ENCODE measurements at places on chromosomes 16 and 17. TPM values are rescaled to one million over a fixed set of nuclear protein-coding genes. Genes with fewer than 3 reads are reported as not detected.

ABCC11 gene
- 0.29 TPM for total RNA-seq

COL1A1 gene
- total RNA-seq = 118 TPM

C16orf96 gene
- total RNA-seq = not detected

CLEC19A gene
- not detected for total RNA-seq

- DNase-seq = no peak
Observed at GRCh38 chr17:65226227-65226626, 89.1 kb downstream of the RGS9 start.

GRCh38 chr17:71284032-71284755 lies 836.6 kb upstream of the SOX9 start:
- no peak for DNase-seq

DNA sequence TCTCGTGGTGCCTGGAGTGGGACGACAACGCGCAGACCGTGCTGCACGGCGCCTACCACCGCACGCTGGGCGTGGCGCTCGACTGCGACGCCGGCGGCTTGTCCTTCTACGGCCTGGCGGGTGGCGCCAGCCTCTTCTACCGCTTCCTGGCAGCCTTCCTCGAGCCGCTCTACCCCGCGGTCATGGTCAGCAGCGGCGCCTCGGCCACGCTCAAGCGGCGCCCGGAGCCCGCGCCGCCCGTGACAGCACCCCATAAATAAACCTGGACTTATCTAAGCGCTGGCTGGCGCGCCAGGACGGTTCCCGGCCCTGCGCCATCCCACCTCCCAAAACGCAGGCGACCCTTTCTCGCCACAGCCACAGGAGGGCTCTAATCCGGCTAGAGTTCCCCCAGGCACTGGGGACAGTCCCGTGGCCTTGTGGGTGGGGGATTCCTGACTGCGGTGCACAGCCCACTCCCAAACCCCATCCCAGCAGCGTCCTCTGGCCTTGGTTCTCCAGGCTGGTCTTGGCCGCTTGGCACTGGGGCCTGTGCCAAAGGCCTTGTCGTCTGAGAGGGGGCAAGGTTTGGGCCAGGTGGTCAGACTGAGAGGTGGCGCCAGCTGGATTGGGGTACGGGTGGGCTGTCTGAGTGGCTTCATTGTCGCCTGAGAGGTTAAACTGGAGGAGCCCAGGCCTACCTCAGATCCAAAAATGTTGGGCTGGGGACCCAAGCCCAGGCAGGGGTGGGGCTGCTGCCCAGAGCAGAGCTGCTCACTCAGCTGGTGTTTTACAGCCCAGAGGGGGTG lies 10.1 kb upstream of the SLC16A5 start:
- no peak for DNase-seq

- no peak for DNase-seq
Observed at GRCh38 chr17:41457676-41458075, 9.5 kb downstream of the KRT32 start.

GRCh38 chr16:12538667-12539091 lies 265.0 kb downstream of the CPPED1 start:
- DNase-seq = no peak

DNA sequence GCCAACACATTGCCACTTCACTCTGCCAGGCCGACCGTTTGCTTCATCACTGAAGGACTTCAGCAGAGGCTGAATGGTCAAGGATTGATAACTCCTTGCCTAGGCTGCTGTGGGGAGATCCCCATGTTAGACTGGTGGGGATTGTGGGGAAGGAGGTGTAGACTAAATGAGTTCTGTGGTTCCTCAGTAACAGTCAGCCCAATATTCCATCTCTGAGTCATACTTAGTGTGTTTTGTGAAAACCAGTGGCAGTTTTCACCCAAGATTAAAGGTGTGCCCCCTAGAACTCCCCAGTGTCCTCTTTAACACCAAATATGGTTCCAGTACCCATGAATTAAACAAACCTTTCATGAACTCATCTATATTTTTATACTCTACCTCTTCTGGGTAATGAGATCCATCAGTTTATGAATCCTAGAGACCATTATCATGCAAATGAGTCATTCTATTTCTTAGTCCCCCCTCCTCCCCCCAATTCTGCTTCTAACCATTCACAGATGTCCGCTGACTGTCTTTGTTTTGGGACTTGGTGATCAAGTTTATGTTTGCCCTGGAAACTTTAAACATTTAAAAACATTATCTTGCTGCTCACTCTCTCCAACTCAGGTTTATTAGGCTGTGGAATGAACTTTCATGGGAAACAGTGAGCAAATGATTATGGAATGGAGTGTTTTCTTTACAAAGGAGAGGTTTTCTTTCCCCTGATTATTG lies 66.8 kb upstream of the GAS7 start:
- DNase-seq = no peak

- no peak for DNase-seq
Observed at GRCh38 chr17:76179496-76180467, 38.7 kb upstream of the FOXJ1 start.

DNA sequence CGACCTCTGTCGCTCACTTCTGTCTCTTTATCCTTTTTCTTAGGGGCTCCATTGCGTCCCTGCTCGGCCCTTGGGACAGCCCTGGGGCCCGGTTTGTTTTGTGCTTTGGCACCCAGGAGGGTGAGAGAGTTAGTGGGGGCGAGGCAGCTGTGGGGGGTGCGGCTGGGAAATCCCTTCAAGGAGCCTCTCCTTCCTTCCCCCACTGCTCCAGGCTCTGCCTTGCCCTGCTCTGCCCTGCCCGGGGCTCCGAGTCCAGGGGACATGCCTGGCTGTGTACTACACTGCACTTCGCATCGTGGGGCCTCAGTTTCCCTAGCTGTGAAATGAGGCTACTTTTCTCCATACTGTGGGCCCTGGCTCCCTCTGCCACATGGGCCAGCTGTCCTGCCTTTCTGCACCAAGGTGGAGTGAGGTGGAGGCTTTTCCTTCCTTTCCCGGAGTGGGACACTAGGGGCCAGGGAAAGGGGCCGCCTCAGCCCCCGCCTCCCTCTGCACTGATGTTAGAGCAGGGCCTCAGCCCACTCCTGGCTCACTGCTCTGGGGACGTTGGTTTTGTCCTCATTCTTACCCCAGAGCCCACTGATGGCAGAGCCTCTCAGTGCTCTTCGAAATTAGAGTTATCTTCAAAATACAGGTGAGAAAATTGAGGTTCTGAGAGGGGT lies 980 bp downstream of the LLGL1 start:
- DNase-seq = no peak

DNA sequence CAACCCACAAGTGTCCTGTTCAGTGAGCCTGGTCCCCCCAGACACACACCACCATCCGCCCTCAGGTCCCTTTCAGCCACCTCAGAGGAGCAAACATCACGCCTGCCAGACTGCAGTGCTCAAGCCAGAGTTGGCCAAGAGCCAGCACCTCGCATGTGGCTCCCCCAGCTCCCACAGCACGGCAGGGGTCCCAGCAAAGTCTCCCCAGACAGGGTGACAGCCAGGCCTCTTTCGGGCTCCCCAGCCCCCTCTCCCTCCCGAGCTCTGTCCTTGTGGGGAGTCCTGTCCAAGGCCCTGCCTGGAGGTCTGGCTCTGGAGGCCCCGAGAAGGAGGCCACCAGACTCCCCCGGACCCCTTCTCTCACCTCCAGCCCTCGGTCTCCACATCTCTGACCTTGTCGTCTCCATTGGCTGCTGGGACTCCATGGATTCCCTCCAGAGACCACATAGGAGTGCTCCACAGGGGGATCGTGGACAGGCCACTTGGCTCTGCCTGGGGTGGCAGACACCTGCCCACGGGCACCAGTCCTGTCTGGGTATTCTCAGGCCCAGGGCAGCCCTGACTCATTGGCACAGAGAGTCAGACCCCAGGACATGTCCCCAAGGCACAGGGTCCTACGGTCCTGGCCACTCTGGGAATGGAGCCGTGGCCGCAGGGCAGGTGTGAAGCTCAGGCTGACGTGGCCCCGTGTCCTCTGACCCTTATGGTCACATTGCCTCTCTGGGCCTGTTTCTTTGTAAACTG lies 1.8 kb upstream of the MYADML2 start:
- no peak for DNase-seq

DNA sequence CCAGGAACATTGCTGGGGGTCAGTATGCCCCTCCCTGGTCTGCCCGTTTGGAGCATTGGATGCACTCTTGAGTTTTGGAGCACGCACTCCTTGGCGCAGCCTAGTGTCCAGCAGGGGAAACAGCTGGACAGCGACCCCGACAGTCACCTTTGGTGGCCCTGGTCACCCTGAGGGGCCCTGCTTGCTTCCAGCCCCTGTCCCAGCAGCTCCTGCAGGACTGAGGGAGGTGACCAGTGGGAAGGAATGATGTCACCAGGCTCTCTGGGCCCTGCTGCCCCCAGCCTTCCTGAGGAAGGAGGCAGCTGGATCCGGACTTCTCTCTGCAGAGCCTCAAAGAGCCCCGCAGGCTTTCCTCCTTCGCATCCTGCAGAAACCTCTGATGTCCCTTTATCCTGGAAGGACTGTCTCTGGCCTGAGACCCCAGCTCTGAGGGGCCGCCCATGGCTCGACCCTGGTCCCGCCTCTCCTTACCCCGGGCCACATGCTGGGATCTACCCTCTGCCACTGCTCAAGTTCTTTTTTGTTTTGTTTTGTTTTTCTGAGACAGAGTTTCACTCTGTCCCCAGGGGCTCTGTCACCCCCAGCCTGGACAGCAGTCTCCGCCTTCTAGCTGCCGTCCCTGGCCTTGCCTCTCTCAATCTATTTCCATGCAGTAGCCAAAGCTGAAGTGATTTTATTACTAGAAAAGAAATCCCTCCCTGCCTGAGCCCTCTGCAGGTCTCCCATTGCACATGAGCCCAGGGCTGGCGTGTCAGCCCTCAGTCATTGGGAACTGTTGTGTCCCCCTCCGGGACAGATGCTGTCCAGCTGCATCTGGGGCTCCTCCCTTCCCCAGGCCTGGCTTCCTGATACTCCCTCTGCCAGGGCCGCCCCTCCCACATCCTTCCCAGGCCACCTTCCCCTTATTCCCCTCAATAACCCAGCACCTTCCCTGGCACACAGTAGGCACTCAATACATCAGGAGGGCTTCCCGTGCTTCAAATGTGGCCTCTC lies 11.6 kb downstream of the ZSCAN10 start:
- DNase-seq = no peak

DNA sequence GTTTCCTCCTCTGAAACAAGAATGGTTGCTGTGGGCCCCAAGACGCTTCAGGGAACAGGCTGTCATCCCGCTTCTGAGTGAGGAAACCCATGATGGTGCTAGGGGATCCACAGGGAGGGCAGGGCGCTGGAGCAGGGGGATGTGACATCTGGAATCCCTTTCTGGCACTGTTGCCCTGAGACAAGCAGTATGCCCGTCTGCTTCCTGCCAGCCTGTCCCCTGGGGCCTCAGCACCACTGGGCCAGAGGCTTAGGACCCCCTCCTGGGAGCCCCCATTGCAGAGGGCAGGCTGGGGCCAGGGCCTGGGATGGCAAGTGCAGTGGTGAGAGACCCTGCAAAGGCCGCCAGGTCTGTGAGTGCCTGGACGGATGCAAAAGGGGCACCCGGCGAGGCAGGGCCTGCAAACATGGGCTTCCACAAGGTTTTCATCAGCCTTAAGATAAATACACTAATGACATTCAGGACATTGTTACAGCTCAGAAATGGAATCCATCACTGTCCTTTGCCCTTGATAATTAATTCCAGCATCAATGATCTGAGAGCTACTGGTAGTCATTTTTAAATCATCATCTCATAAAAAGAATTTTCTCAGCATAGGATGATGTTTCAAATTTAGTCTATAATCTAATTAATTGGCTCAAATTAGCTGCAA lies 51.6 kb downstream of the PRMT7 start:
- DNase-seq = no peak

DNA sequence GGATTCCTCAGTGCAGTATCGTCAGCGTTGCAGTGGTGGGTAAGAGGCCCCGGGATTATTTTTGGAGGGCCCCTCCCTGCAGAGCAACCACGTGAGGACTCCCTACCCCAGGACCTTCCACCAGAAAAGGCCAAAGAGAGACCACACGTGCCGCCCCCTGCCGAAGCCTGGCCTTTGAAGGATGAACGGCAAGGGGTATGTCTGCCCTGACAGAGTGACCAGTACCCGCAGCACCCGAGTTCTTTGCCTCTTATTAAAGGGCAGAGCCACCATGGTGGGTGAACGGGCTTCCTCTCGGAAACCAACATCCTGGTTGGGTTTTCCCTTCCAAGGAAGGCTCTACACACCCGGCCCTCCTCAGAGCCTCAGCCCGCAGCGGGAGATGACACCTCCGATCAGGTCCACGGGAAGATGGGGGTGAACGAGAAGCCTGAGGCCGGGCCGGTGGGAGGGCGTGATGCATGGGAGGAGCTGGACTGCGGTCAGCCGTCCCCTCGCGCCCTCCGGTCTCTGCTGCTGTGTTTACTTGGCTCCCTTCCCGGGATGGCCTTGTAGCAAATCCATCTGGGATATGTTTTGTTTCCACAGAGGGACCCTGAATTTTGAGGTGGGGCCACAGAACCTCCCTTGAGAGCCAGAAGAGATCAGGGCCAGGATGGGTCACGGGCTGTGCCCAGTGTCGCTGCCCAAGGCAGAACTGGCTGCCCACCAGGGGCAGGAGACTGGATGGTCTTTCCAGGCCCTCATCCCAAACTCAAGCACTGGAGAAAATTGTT lies 49.1 kb downstream of the TBC1D16 start:
- DNase-seq = no peak

DNA sequence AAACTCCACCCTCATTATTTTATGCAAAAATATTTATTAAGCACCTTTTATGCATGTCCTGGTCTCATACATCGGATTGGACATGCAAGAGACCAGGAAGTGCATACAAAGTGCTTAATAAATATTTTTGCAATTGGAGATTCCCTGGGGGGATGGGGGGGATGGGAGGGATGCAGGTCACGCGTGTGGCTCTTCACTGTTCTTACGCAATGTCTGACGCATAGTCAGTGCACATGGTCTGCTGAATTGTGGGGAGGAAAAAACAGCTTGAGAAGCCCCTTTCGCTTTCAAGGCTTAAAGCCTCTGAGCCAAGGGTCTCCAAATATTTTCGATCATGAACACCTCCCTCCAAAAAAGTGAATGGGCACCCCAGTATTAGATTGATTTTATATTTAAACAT lies 96.7 kb upstream of the XYLT1 start:
- DNase-seq = no peak

GRCh38 chr17:78986649-78987328 lies 7.1 kb upstream of the LGALS3BP start:
- no peak for DNase-seq

DNA sequence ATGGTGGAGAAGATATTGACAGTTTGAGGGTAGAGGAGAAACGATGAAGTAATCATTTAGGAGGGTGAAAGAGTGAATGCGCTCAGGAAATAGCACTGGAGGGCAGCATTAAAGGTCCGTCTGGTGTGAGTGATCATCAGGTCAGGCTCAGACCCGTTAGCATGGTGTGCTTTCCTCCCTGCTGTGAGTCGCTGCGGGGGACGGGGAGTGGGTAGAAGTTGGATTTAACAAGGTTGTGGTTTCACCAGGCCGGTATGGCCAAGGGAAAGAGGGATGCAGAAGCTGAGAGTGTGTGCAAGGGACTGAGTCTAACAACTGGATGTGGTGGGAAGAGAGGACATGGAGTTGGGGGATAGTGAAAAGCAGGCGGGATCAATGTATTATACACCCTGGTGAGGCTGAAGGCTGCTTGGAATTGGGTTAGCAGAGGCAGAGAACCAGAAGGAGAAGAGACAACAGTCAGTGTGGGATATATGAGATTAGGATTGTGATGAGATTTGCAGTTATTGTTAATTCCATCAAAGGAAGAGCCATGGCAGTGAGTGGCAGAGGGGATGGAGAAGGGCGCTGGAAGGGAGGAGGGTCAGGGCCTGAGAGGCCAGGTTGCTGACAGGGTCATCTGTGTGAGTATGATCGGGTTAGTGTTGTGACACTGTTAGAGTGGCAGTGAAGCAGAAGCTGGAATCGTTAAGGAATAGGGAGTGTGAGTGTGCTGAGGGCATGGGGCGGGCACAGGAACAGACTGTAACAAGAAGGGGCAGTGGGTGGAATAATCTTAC lies 59.0 kb upstream of the TBX2 start:
- DNase-seq = no peak

Measured in glomerular endothelial cell (primary cell).